ENCODE measurements at places on chromosomes 7 and 10.

- no peak for DNase-seq
These were observed 287.1 kb upstream of the CELF2 start for GRCh38 chr10:10730471-10731043.

GRCh38 chr7:39720586-39720985, 97.2 kb downstream of the RALA start:
- DNase-seq: peak; percentile 94

DNA sequence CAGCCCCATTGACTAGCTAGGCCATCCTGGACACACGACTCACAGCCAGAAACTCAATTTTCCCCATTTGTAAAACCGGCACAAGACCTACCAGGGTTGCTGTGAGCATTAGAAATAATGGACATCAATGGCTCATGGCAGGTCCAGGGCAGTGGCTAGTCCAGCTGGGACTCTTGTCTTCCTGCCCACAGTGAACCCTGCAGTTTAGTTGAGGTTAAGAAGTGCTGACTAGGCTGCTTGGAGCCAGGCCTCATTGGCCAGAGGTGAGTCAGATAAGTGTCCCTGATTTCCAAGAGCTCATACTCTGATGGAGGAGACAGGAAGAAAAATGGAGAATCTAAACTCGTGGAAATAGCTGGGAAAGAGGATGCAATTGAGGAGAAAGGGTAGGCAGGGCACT, 123.4 kb upstream of the ZNF92 start:
- no peak for DNase-seq

DNA sequence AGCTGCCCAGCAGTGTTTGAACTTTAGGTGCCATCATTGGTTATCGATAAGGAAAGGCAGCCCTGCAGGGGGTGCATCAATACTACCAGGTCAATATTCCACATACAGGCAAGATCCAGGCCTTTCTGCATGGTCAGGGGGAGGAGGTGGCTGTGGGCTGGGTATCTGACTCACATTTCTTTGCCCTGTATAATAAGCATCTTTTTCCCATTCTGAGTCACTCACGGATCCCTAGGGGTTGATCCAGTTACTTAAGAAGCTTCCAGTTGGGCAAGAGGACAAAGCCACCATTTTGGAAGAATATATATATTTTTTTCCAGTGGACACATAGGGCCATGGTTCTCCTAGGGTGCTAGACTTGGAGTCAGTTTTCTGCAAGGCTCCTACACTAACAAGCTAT, 114.2 kb upstream of the HABP2 start:
- no peak for DNase-seq

- no peak for DNase-seq
These were observed 7.8 kb upstream of the LFNG start for GRCh38 chr7:2511769-2512168.

DNA sequence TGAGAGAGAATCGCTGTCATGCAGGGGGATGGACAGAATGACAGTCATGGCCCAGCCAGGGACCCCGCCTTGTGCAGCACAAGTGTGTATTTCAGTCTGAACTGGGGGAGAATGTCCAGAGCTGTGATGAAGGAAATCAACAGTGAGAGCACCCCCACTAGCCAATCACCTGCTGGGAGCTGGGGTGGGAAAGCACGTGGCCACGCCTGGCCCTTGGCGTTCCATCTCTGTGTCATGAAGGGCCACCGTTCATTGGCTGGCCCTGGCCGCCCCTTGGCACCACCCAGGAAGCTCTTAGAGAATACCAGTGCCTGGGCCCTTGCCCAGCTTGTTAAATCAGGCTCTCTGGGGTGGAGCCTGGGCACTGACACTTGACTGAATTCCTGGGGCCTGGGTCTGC, 22.8 kb downstream of the GRID1 start:
- DNase-seq: no peak

GRCh38 chr7:4931943-4932342, 27.0 kb downstream of the MMD2 start:
- DNase-seq: peak; percentile 23

- DNase-seq: no peak
These were observed 160.5 kb downstream of the GFRA1 start for GRCh38 chr10:116112232-116113231.

- DNase-seq: no peak
These were observed 63.9 kb upstream of the BTBD16 start for GRCh38 chr10:122207163-122207562.

- DNase-seq: no peak
These were observed 273.0 kb downstream of the ZMYND11 start for GRCh38 chr10:408236-408635.

DNA sequence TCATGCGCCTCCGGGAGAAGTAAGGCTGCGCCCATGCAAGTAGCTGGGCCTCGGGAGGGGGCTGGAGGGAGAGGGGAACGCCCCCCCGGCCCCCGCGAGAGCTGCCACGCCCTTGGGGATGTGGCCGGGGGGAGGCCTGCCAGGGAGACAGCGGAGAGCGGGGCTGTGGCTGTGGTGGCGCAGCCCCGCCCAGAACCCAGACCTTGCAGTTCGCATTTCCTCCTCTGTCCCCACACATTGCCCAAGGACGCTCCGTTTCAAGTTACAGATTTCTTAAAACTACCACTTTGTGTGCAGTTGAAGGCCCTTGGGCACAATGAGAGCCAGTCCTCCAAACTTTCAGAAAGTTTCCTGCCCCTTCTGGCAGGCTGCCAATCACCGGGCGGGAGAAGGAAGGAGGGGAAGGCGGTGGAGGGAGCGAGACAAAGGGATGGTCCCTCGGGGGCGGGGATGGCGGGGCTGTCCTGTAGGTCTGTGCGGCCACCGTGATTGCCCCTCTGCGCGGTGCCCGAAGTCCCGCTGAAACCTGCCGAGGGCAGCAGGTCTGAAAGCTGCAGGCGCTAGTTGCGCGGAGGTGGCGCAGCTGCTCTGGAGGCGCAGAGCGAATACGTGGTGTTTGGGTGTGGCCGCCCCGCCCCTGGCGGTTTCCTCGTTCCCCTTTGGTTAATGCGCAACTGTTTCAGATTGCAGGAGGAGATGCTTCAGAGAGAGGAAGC, 2.1 kb downstream of the VIM start:
- DNase-seq: no peak

GRCh38 chr7:98930921-98931320, 52.6 kb downstream of the TRRAP start:
- DNase-seq: no peak

GRCh38 chr10:976316-976715, 11.9 kb upstream of the GTPBP4 start:
- no peak for DNase-seq

- DNase-seq: no peak
These were observed 44.4 kb downstream of the CCDC3 start for GRCh38 chr10:12957081-12957480.

- no peak for DNase-seq
These were observed 117.5 kb upstream of the AGK start for GRCh38 chr7:141433698-141434097.

- DNase-seq: no peak
These were observed 39.4 kb downstream of the ADRA2A start for GRCh38 chr10:111116211-111116610.
